Kidney epithelial cell (primary cell): ENCODE measurements at places on chromosomes 7 and 10.
A peak's percentile ranks its signal among the peaks of the same experiment; 100 is the strongest.

GRCh38 chr7:101241015-101241363, 3.4 kb upstream of the CLDN15 start:
- no peak for DNase-seq

- DNase-seq = no peak
Measured at GRCh38 chr7:157132796-157133195, 5.9 kb upstream of the UBE3C start.

GRCh38 chr10:93894516-93895378, 969 bp downstream of the SLC35G1 start:
- no peak for DNase-seq

GRCh38 chr10:112295853-112296830, 12.9 kb downstream of the TECTB start:
- no peak for DNase-seq

GRCh38 chr10:129114588-129114987, 352.5 kb upstream of the MGMT start:
- DNase-seq = no peak

- no peak for DNase-seq
Measured at GRCh38 chr7:17339139-17339538, 40.7 kb downstream of the AHR start.

DNA sequence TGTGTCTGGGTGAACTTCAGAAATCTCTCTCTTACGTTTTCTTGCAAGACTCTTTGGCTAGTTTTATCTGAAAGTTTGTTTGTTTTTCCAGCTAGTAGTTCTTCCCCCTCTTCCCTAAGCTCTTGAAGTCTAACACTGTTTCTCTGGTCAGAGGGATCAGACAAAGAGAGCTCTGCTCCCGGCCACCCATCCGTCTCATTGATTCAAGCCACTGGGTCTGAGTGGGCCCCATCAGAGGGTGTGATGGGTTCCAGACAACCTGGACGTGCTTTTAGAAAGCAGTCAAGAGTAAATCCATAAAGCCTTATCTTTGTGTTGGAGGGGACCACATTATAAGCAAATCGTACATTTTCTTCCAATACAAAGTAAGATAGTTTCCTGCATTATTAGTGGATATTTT, 242.6 kb upstream of the C7orf33 start:
- DNase-seq = no peak

- DNase-seq = peak; percentile 87
Measured at GRCh38 chr10:99730026-99730425, 1.9 kb downstream of the COX15 start.
